ENCODE measurements at places on chromosomes 7 and 10.

- DNase-seq = no peak
Observed at GRCh38 chr10:72846238-72846637, 47.3 kb upstream of the OIT3 start.

DNA sequence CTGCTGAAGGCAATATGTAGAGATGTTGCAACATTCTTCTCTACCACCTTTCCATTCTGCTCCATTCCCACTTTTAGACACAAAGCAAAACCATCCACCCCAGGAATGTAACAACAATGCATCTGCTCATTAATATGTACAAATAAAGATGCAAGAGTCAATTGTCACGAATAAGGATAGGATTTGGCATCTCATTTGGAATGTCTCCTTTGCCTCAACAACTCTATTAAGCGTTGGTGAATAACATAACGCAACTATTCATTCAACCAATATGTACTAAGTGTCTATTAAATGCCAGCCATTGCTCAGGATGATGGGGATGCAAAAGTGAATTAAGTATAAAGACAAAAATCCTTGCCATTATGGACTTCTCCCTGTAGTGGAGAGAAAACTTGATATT is 152.1 kb downstream of the JAZF1 start:
- DNase-seq = no peak

DNA sequence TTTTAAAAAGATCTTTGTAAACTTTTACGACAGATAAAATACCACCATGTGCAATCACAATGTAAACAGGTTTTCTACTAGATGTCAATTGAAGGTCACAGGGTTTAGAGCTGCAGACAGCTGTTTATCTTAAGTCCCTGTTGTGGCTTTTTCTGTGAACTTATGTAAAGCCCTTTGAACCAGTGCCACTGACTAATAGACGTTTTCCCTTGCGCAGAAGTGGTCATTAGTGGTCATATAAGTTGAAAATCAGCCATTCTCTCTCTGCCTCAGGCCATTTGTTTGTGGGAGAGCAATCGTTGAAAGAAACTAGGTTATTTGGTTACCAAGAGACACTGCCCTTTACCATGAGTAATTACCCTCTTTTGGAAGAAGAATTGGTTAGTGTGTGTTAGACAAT is 23.9 kb downstream of the CACNB2 start:
- DNase-seq = no peak

DNA sequence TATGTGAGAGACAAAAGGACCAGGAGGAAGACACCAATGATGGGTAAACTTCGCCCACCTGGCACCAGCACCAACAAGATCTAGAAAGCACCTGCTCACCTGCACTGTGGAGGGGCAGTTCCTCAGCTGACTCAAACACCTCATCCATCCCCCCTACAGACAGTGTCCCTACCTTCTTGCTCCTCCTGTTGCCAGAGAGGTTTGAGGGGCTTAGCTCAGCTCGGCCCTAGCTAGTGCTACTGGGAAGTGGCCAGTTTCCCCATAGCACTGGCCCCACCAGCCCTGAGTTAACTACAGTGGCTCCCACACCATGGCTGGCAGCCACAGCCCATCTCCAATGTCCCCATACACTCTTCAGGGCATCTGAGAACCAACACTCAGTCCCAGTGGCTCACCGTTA is 70.8 kb downstream of the GRID1 start:
- no peak for DNase-seq
